HS-27A (cell line): ENCODE measurements at places on chromosomes 16 and 17.

- DNase-seq, result no peak
Measured at GRCh38 chr17:27310565-27311110, 16.7 kb downstream of the WSB1 start.

DNA sequence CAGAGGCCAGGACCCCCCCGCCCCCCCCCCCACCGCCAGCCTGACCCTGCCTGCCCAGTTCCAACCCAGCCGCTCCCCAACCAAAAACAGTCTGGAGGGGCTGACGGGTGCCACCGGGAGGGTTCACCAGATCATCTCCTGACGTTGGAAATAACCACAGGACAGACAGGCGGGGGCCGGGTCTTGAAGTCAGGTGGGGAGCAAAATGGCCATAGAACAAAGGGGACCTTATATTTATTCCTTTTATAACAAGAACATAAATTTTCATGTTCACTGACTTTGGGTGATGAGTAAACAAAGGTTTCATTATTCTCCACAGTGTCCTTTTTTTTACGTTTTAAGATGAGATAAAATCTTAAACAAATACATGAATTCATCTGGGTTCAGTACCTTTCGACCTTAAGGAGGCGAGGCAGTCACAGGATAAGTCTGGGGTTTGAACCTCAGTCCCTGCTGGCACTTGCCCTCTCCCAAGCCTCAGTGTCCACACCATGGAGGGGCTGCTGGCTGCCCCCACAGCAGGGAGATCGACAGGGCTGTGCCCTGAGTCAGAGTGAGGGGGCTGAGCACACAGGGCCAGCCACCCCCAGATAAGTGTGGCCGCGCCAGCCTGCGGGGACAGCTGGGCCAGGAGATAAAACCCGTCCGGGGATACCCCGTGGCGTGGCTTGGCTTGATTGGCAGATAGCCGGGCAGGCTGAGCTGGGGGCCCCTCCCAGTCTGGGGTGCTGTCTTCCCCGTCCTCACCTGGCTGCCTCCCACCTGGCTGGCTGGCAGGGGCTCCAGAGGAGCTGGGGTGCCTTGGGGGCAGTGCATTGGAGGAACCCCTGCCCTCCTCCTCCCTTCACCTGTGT lies 15.0 kb downstream of the SLC7A5 start:
- DNase-seq, result no peak

DNA sequence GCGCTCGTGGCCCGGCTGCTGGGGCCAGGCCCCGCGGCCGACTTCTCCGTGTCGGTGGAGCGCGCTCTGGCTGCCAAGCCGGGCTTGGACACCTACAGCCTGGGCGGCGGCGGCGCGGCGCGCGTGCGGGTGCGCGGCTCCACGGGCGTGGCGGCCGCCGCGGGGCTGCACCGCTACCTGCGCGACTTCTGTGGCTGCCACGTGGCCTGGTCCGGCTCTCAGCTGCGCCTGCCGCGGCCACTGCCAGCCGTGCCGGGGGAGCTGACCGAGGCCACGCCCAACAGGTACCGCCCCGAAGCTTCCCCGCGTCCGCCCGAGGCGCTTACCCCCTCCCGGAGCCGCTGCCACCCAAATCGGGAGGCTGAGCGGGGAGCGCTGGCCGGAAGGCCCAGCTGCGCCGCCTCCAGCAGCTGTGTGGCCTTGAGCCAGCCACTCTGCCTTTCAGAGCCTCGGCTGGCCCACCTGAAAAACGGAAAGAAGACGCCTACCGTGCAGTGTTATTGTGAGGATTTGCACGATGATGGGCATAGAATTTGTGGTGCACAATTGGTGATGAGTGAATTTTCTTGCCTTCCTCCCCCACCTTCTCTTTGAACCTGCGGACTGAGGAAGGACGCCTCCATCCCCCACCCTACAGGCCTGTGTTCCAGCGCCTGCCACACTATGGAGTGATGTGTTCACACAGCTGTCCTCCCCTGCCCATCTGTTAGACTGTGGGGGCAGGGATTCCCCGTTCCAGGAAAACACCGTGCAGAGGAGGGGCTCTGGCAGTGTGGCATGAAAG lies 523 bp downstream of the NAGLU start:
- no peak for DNase-seq

- DNase-seq, result no peak
Measured at GRCh38 chr16:65059406-65059980, 62.4 kb downstream of the CDH11 start.

GRCh38 chr17:82385559-82386254 lies 14.1 kb downstream of the UTS2R start:
- DNase-seq, result no peak

- no peak for DNase-seq
Measured at GRCh38 chr17:1946021-1946932, 78.9 kb downstream of the RTN4RL1 start.

GRCh38 chr16:59887856-59888255 lies 1153.7 kb upstream of the GOT2 start:
- no peak for DNase-seq

DNA sequence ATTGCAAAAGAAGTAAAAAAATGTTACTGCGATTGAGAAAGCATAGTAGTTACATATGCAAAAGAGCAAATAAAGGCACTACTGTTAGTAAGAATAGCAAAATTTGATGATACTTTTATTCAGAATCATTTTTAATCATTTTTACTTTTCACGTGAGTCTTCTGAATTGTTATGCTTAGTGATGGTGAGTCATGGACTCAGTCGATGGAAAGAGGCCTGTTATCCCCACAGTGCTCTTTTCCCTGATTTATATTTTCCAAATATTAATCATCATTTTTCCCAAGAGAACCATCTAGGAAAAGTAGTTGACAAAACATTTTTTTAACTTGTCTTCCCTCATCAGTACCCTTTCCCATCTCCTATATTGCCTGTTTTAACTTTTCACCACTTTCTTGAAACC lies 181.1 kb downstream of the CHD9 start:
- DNase-seq, result no peak

- DNase-seq, result no peak
Measured at GRCh38 chr17:6815775-6816174, 15.8 kb downstream of the TEKT1 start.

DNA sequence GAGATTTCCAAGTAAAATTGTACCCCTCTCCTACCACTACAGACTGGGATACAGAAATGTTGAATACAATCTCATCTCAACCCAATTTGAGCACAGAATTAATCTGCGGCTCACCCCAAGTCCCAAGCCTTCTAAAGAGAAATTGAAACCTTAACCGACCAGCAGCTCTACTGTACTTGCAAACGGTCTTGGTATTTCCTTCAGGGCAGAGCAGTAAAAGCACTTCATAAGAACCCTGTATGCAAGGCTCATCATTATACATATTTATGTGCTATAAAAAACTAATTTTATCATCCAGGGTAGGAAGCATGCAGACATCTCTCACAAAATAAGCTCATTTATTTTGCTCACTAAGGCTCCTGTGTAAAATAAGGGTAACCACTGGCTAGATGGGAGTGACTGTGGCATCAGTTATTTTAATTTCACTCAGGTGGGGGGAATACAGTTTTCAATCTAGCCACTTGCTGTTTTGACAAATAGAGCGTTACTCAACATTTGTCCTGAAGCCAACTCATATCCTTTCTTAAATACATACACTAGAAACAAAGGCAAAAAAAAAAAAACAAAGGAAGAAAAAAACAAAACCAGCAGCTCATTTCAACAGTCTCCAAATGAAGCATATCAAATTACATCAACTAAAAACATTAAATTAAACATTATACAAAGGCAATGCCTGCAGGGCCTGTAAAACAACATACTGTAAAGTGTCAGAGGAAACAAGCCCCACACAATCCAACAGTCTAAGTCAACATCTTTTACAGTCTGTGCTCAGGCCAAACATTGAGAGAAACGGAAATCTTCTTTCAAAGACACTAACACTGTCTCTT lies 65.0 kb downstream of the PARN start:
- no peak for DNase-seq

DNA sequence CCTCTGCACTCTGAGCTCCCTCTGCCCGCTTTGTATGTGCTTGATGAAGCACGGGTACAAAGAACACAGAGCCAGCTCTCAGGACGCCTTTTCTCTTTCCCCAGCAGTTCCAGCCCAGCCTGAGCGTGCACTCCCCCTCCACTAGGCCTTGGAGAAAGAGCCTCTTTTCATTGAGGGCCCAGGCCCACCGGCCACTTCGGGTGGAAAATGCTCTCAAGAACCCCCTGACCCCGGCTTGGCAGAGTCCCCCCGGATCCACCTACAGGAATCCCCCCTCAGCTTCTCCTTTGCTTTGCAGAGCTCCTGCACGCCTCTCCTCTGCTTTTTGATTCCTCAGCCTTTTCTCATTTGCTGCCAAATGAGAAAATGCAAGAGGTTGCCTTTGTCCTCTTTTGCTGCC lies 30.2 kb downstream of the MRC2 start:
- DNase-seq, result no peak

DNA sequence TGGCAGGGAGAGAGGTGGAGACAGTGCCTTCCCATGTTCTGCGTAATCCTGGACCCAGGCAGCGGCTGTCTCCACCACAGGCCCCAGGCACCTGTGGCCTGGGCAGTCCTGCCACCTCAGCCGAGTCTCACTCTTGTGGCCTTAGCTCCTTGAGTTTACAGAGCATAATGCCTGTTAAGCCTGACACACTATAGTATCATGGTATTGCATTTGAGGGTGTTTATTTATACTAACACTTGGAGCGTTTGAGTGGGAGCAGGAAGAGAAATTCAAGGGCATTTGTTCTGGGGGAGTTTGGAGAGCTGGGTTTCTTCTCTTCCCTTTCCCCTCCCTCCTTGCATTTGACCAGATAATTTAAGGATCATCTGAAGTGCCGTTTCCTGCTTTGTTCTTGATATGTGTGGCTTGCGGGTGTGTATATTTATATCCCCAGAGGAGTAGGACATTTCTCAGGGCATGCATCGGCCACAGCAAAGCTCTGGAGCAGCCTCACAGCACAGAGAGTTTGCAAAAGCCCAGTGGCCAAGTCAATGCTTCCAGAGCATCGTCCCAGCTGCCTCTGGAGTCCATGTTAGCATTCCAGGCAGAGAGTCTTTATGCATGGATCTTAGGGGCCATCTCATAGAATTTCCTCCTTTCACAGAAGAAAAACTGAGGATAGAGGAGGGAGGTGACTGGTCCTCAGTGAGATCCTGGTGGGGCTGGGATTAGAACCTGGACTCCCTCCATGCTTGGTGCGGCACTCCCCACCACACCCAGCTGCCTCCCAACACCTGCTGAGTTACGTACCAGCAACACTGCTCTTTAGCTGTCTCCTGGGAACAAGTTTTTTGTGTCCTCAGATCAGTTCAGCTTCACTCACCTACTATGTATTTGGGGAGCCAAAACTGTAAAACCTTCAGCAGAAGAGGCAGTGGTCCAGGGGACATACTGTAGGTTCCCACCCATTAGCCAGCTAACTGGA lies 222.8 kb downstream of the CCDC182 start:
- DNase-seq, result no peak

DNA sequence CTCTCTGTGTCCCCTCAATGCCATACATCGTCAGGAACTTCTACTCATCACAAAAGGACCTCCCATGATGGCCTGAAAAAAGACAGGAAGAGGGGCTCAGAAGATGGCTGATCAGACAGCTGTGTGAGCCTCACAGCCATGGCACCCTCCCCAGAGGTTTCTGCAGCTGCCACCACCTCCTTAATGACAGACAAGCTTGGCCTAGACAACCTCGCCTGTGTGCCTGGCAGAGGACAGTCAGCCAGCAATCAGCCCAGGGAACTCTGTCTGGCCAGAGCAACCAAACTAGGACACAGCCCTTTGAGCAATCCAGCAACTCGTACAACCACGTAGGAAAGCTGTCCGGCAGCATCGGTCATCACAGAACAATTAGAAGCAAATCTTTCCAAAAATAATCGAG lies 54.2 kb upstream of the MED9 start:
- DNase-seq, result no peak

DNA sequence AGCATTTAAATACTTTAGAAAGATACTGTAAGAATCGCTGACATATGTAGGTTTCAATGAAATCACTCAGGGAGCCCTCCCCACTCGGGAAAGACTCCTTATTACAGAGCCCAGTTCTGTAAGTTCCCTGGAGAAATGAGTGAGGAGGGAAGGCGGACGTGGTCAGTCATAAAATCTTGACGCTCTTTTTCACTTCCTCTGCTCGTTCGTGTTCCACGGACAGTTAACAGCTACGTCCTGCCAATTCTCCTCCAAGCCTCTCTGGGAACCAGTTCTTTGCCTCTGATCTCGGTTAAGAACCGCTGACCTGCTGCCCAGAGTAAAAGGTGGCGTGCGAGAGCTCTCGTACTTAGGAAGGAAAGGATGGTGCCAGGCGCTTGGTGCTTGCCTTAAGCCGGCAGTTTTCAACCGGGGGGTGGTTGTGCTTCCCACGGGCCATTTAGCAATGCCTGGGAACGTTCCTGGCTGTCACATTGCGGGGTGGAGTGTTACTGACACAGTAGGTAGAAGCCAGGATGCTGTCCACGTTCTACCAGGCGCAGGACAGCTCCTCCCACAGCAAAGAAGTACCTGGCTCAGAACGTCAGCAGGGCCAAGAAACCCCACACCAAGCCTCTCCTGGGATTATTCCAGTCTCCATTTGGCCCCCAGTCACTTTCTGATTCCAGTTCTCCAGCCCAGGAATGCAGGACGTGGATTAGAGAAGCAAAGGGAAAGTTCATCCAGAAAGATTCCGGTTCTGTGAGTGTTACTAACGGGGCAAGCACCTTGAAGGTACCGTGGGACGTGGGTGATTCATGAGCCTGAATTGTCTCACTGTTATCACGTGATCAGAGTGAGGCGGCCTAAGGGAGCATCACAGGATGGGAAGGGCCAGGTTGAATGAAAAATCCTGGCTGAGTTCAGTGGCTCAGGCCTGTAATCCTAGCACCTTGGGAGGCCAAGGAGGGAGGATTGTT lies 87.7 kb downstream of the MRM3 start:
- DNase-seq, result no peak

GRCh38 chr17:49180303-49180702 lies 30.1 kb downstream of the GNGT2 start:
- DNase-seq, result no peak

- no peak for DNase-seq
Measured at GRCh38 chr17:58324409-58325288, 3.9 kb downstream of the TSPOAP1 start.

DNA sequence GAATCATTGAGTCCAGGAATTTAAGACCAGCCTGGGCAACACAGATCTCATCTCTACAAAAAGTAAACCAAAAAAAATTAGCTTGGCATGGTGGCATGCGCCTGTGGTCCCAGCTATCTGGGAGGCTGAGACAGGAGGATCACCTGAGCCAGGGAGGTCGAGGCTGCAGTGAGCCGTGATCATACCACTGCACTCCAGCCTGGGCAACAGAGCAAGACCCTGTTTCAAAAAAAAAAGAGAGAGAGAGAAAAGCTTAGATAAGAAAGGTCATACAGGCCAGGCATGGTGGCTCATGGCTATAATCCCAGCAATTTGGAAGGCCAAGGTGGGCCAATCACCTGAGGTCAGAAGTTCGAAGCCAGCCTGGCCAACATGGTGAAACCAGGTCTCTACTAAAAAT lies 63.5 kb upstream of the DNAH17 start:
- DNase-seq, result no peak

GRCh38 chr16:67942200-67942509 lies 1.8 kb downstream of the LCAT start:
- no peak for DNase-seq
